Activated naive CD4-positive, alpha-beta T cell treated with anti-CD3 and anti-CD28 coated beads, Interleukin-2, amount 50 U/mL, for 16 hours (primary cell): ENCODE measurements at places on chromosomes 3 and 15.

DNA sequence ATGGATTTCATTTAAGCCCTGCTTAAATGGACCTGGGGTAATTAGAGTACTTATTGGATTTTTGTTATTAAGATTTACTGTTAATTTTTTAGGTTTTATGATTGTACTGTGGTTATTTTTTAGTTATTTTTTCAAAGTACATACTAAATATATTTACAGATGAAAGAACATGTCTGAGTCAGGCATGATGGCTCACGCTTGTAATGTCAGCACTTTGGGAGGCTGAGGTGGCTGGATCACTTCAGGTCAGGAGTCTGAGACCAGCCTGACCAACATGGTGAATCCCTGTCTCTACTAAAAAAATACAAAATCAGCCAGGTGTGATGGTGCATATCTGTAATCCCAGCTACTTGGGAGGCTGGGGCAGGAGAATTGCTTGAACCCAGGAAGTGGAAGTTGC, 16.2 kb upstream of the RPL24 start:
- no peak for DNase-seq

DNA sequence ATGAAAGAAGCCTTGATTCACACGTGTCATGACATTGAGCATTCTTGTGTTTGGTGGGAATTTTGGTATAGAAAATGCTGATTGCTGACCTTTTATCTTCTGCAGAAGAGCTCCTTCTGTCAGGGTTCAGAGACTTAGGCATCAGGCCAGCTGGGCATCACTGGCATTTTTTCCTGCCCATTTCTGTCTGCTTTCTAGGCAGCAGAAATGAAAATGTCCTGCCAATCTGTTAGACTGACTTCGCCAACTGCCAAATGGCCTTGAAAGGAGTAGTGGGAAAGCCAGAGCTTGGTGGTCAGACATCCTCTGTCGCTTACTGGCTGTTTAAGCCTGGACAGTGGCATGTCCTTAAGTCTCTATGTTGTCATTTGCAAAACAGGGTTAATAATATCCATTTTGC, 57.4 kb downstream of the EEFSEC start:
- DNase-seq: no peak

- no peak for DNase-seq
Measured at GRCh38 chr3:192578729-192579128, 148.6 kb downstream of the FGF12 start.

DNA sequence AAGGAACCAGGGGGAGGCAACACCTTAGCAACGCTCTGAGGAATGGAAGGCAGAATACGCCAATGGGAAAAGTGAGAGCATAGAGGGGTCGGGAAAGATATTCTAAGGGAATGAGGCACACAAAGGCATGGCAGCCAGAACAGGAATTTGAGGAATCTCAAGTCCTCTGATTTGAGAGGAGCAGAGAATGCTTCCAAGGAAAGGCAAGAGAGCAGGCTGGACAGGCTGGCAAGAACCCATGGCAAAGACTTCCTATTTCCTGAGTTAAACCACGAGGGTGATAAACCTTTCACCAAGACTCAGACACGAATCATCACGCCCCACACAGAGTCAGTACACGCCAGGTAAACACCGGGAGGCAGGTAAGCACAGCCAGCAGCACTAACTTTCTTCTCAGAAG, 109.8 kb downstream of the IGF2BP2 start:
- DNase-seq: no peak

GRCh38 chr3:116669576-116669975, 40.0 kb upstream of the TUSC7 start:
- no peak for DNase-seq

GRCh38 chr3:195729476-195730251, 8.9 kb downstream of the MUC20 start:
- DNase-seq: no peak
